ENCODE measurements at places on chromosomes 3 and 15.

- DNase-seq = no peak
These were observed 20.5 kb upstream of the ACTC1 start for GRCh38 chr15:34815836-34816235.

GRCh38 chr3:118936811-118937210, 97.8 kb downstream of the IGSF11 start:
- DNase-seq = no peak

GRCh38 chr3:141288336-141288990, 56.8 kb downstream of the PXYLP1 start:
- DNase-seq = no peak

GRCh38 chr15:96093063-96093462, 237.4 kb upstream of the NR2F2 start:
- no peak for DNase-seq

- DNase-seq = peak; percentile 75
These were observed 14.1 kb upstream of the CXCR6 start for GRCh38 chr3:45929042-45929679.

DNA sequence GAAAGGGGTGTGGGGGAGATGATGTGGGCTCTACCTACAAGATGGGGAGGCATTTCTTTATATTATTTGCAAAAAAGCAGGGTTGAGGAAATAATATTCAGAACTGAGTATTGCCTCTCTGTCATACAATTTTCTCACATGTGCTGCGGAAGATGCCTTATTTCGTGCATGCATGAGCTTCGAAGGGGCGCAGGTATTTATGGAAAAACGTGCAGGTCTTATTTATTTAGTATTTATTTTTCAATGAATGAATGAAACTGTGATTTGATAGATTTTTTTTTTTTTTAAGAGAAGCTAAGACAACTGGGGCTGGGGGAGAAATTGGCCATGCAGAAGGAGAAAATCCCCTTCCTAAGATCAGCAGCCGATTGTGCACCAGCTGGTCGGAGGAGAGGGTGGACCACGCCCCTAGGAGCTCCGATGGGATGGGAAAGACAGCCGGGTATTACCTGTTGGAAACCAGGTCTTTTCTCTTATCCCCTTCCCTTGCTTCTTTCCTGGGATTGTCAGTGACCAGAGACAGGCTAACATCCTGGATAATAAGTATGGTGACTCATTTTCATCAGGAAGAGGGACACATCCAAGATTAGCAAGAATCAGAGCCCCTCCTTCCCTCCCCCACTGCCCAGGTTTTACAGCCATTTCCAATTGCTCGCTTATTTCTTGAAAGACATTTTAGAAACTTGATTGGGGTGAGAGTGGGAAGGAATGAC, 875 bp downstream of the GAP43 start:
- no peak for DNase-seq

- no peak for DNase-seq
These were observed 36.5 kb downstream of the OXNAD1 start for GRCh38 chr3:16301507-16301906.

GRCh38 chr3:166462891-166463470, 625.8 kb upstream of the BCHE start:
- DNase-seq = no peak

DNA sequence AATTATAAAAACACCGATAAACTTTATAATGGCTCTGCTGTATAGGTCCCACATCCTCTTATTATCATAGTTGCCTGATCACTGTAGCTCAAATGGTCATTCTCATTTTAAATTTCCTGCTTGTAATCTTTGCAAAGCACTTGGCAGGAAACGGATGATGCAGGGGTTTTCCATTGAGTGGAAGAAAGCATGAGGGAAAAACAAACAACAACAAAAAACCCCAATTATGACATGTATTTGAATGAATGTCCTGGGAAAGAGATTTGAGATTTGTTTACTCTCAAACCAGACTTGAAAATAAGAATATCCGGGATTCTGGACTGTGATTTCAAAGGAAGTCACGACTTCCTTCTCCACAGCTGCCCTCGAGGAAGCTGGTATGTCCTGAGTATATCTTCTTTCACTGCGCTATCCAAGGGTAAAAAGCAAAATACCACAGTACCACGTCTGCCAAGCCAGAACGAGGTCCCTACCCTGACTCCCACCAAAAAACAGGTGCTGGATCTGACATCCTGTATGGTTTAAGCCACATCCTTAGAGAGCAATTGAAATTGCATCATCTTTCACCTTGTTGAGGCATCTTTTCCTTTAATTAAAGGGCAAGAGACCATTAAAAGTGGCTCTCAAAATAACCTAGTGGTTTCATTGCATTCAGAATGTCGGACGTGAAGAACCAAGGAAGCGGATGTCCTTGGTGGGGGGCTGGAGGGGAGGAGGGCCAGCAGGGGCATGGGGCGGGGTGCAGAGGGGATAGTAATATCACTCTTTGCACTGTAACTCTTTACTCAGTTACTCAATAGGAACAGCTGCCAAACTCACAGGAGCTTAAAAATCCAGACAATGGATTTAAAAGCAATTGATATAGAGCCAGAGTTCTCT, 13.5 kb upstream of the TIPIN start:
- peak; percentile 32 for DNase-seq

GRCh38 chr3:196327405-196327804, 9.4 kb upstream of the DYNLT2B start:
- no peak for DNase-seq

GRCh38 chr3:194577986-194578905, 55.0 kb downstream of the TMEM44 start:
- DNase-seq = no peak

DNA sequence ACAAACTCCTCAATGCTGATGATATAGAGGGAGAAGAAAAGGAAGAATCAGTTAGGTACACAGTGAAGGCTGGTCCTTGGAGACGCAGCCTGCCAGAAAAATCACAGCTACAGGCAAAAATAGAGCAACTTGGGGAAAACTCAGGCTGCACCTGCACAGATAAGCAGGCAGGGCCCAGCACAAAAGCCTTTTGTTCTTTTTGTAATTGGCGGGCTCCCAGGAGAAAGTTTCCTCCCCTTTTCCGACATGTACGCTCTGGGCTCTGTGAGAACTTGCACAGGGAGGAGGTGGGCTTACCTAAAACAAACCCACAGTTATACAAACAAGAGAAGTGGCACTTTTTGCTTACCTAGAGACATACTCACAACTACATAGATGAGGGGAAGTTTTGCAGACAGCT, 813.4 kb upstream of the EPHA6 start:
- no peak for DNase-seq

- no peak for DNase-seq
These were observed 8.6 kb upstream of the CTNNB1 start for GRCh38 chr3:41190509-41191284.

DNA sequence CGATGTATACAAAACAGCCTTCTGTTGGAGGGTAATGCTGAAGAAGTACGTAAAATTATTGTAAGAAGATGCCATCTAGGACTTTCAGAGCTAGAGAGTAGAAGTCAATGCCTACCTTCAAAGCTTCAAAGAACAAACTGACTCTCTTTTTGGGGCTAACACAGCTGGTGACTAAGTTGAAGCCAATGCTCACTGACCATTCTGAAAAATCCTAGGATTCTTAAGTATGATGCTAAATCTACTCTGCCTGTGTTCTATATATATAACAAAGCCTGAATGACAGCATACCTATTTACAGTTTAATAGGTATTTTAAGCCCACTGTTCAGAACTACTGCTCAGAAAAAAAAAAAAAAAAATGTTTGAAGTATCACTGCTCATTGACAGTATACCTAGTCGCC, 18.9 kb downstream of the ADPGK start:
- DNase-seq = no peak

GRCh38 chr3:50276762-50277101, 2.2 kb upstream of the LSMEM2 start:
- DNase-seq = no peak

- DNase-seq = no peak
These were observed 509.9 kb downstream of the OCA2 start for GRCh38 chr15:27589260-27589659.

- no peak for DNase-seq
These were observed 171.4 kb downstream of the NFKBIZ start for GRCh38 chr3:102020735-102021134.

DNA sequence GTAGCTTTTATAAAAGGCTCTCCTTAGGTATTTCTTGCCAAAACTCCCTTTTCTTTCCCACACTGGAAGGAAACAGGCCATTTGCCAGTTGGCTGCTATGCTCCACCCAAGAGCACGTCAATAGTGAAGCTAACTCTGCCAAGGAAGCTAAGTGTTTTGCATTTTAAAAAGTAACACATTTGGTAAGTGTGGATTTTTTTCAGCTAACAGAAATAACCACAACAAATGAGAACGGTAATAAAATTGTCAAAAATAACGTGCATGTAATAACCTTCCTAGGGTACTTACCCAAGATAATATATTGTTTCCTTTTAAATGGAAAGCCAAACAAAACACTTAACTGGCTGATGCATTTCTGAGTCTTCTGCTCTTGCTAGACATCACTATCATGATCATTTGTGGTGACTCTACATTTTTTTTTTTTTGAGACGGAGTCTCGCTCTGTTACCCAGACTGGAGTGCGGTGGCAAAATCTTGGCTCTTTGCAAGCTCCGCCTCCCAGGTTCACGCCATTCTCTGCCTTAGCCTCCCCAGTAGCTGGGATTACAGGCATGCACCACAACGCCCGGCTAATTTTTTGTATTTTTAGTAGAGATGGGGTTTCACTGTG, 4.6 kb downstream of the DPP8 start:
- no peak for DNase-seq

GRCh38 chr15:91517491-91518200, 335.9 kb upstream of the SLCO3A1 start:
- DNase-seq = no peak

- DNase-seq = no peak
These were observed 34.8 kb downstream of the CAPN3 start for GRCh38 chr15:42394106-42394505.

DNA sequence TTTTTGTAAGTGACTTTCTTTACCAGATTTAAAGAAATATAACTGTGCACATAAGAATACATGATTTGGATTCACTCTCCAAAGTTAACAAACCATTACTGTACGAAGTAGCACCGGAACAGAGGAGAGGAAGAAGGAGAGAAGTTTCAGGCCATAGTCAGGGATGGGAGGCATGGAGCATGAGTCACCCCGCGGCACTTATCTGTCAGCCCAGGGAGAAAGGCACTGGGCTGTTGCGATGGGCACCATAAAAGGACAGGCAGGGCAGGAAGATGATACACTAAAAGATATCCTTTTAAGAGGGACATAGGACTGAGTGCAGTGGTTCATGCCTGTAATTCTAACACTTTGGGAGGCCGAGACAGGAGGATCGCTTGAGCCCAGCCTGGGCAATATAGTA, 37.0 kb downstream of the TTC23 start:
- no peak for DNase-seq

DNA sequence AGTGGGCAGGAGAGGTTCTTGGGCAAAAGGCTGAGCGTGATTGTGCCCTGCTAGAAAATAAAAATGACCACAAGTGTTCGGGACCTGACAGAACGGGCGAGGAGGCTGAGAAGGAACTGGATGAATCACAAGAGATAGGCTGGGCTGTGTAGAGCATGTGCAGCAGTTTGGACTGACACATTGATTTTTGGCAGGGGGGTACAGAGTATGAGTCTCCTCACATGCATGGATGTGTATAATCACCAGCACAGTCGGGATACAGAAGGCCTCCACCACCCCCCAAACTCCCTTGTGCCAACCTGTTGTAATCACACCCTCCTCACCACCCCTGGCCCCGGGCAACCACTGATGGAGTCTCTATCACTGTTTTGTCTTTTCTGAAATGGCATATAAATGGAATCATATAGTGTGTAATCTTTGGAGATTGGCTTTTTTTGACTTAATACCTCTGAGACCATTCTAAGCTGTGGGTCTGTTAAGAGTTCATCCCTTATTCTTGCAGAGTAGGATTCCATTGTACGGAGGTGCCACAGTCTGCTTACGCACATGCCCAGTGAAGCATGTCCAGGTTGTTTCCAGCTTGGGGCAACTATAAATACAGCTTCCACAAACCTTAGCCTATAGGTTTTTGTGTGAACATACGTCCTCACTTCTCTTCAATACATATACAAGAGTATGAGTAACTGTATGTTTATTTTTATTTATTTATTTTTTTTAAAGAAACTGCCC, 438.8 kb downstream of the FOXP1 start:
- DNase-seq = no peak

- no peak for DNase-seq
These were observed 39.0 kb downstream of the FSIP1 start for GRCh38 chr15:39743611-39744010.

GRCh38 chr15:99343881-99344551, 92.7 kb downstream of the LRRC28 start:
- DNase-seq = no peak

DNA sequence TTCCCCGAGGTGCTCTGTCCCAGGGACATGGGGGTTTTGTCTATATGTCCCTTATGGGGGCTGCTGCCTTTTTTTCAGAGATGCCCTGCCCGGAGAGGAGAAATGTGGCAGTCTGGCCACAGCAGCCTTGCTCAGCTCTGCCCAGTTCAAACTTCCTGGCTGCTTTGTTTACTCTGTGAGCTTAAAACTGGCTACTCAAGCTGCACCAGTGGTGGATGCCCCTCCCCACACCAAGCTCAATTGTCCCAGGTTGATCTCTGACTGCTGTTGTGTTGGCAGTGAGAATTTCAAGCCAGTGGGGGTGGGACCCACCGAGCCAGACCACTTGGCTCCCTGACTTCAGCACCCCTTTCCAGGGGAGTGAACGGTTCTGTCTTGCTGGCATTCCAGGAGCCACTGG, 188.9 kb downstream of the STXBP5L start:
- DNase-seq = no peak

GRCh38 chr3:146277953-146278631, 27.2 kb upstream of the PLSCR4 start:
- no peak for DNase-seq

DNA sequence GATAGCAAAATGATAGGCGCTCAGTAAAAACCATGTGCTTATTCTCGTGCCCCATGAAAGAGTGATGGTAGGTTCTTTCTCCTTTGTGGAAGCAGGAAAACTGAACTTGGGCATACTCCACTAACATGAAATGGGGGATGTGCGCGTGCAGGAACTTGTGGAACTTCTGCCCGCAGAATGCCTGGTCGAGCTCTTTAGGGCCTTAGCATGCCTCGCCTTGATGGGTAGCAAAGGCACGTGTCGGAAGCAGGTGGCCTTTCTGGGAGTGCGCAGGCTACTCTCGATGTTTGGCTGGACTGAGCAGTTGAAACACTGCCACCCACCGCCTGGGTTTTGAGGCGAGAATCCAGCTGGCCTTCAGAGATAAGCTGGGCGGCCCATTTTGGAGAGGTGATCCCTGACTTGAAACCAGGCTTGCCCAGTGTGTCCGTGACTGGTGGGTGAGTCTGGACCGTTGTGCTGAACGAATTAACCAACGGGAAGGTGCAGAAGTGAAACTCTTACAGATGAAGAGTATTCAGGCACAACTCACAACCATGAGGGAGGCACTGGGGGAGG, 842 bp downstream of the PCCB start:
- DNase-seq = no peak

- DNase-seq = no peak
These were observed 21.8 kb upstream of the DAPK2 start for GRCh38 chr15:64068133-64068532.

DNA sequence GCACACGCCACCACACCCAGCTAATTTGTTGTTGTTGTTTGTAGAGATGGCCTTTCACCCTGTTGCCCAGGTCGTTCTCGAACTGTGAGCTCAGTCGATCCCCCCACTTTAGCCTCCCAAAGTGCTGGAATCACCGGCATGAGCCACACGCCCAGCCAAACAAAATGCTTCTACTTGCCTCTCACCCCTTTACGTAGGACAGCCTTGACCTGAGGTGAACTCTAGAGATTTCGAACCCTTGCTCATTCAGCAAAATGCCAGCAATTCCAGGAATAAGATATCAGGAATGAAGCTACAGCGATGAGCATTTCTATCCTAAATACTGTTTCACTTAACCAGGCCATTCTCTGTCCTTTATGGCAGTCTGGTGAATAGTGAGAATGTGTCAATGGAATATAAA, 135.0 kb downstream of the LRRK1 start:
- DNase-seq = no peak
